HCEC 1CT (cell line): ENCODE measurements at places on chromosomes 7 and 10.

GRCh38 chr7:117562759-117563158 is 82.9 kb downstream of the CFTR start:
- no peak for DNase-seq

GRCh38 chr7:136045992-136046391 is 68.8 kb upstream of the MTPN start:
- DNase-seq: no peak

DNA sequence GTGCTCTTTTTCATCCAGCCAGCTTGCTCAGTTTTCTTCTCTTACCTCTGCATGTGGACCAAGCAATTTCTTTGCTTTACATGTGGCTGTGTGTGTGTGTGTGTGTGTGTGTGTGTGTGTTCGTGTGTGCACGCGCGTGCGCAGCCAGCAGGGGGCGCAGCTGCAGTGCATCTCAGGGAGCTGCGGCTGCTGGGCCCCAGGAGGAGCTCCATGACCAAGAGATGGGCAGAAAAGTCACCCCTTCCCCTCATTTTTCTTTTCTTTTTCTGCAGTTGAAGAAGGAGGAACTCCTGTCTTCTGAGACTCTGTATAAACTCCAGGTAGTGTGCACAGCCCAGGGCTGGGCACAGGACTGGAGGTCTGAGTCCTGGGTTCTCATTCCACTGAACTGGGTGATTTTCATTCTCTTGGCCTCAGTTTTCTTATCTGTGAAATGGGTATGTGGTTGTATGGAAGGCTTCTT is 41.8 kb downstream of the BLNK start:
- DNase-seq: peak; percentile 48

GRCh38 chr10:12181065-12181775 is 14.5 kb downstream of the NUDT5 start:
- peak; percentile 15 for DNase-seq
